Kasumi-1 (cell line): ENCODE measurements at places on chromosomes 3 and 15.

- DNase-seq, result no peak
These were observed 105.7 kb upstream of the TBC1D5 start for GRCh38 chr3:17848102-17848501.

GRCh38 chr15:95972041-95972553 lies 358.4 kb upstream of the NR2F2 start:
- DNase-seq, result peak; percentile 36

DNA sequence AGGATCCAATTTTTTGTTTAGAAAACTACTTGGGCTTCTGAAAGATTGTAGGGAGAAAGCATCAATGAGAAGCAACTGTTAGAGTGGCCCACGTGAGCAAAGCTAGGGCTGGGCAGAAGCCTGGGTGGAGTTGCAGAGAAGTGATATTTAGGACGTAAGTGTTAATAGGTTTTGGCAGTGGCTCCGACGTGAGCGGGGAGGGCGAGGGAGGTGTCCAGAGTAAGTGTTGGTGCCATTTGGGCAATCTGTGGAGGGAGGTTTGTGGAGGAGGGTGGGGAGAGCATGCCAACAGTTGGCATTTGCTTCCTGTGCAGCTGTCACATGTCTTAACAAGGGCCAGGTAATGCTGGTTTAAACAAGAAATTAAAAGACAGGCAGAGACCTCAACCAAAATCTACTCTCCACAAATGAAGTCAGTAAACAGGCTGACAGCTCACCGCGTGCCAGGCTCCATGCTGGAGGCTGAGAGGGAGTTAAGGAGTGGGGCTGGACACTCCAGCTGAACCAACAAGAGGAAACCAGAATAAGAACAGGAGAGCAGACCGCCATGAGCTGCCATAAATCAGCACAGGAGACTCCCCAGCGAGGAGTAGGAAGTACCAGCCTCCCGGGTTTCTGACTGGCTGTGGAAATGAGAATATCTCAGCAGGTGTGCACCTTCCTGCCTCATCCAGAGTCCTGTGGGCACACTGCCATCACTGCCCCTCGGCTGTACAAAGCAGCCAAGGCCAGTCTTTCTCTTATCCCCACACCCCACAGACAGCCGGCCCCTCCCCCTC lies 232.6 kb downstream of the ABHD5 start:
- DNase-seq, result no peak

- DNase-seq, result no peak
These were observed 528 bp downstream of the RBPMS2 start for GRCh38 chr15:64774629-64775493.

- no peak for DNase-seq
These were observed 3.9 kb upstream of the ZNF80 start for GRCh38 chr3:114241262-114241661.

- DNase-seq, result peak; percentile 27
These were observed 287.5 kb downstream of the PTPRG start for GRCh38 chr3:61848885-61849284.

DNA sequence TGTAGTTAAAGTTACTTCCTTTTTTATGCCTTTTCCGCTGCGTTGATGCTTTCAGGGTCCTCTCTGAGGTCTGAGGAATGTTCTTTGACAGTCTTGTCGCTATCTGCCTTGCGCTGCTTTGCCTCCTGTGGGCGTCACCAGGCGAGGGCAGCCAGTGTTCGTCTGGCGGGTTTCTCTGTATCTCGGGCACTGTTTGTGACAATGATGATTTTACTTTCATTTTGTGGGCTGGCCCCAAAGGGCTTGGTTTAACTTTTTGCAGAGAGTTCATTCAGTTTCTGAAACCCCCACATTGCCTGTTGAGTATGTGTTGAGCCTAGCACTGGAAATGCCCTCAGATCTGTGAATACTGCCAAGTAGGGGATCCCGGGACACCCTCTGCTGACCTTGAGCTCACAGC lies 24.6 kb upstream of the SACM1L start:
- DNase-seq, result peak; percentile 77

DNA sequence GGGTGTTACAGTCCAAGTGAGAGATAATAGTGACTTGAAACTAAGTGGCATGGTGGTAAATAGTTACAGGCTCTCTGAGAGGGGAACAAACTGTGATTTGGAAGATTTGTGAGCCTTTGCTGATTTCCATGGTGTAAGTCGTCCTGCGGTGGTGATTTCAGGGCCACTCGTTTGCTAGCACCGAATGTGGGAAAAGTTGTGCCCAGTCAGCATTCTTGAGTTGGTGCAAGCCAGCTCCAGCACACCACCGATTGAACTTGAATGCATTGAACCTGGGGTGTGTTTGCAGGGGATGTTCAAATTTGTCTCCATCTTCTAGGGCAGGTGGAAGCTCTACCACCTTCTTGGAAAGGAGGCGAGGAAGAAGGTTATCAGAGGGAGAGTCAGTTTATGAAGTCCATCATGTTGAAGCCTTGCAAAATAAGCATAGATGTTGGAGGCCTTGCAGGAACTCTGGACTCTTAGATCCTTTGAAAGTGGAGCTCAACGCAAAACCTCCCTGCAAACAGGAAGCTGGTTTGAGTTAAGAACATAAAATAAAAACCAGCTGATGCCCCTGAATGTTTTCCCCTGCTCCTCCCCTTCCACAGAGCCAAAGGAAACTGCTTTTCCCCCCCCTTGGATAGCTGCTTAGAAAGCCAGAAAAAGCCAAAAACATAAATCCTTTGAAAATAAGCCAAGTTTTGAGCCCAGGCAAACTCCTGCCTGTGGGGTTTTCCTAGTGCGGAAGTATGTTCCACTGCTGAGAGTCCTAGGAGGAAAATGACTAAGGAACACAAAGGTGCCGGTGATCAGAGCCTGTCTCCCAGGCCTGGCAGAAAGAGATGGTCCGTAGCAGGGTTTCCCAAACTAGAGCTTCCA lies 21.9 kb downstream of the MAPKBP1 start:
- no peak for DNase-seq

- no peak for DNase-seq
These were observed 139.6 kb downstream of the RBPMS2 start for GRCh38 chr15:64635499-64636495.

- DNase-seq, result no peak
These were observed 19.3 kb upstream of the ATOSA start for GRCh38 chr15:52698514-52698913.

GRCh38 chr3:13700889-13701288 lies 152.0 kb downstream of the FBLN2 start:
- no peak for DNase-seq

DNA sequence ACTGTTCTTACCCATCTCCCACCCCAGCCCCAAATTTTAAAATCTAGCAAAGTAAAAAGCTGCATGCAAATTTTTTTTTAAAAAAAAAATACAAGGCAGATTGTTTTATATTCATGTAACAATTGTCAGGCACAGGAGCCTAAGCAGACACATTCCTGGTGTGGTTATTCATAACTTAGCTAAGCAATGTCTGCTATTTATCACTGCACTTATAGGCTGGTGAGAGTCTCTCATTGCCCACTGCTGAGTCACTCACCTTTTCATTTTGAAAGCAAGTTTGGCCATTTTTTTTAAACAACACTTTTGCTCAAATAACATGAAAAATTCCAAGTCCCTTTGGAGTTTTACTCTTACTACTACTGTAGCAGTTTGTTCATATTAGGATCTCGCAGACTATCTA lies 413.9 kb downstream of the RBMS3 start:
- no peak for DNase-seq

- no peak for DNase-seq
These were observed 49.6 kb downstream of the WDR72 start for GRCh38 chr15:53709821-53710220.

DNA sequence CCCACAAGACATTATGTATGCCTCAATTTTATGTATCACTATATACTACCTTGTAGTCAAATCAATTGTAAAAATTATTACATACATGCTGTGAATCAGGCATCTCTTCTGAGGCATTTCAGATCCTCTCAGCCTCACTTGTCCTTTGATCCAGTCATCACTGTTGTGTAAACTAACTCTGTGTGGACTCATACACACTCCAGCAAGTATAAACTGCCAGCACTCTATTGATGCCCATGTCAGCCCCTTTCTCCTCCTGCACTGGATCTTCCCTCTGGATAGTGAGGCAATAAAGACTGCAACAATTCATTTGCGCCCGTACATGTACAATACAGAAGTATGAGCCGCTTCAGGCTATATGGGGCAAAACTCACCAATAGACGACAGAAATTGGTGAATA lies 364.7 kb upstream of the TGFBR2 start:
- DNase-seq, result no peak
